ENCODE measurements at places on chromosomes 3 and 15. TPM values are rescaled to one million over a fixed set of nuclear protein-coding genes. Genes with fewer than 3 reads are reported as not detected.

Gene SLC6A1
- total RNA-seq = not detected

Gene CRYBG3
- total RNA-seq = 1.5 TPM

Gene AGBL1
- not detected for total RNA-seq

Gene PP2D1
- total RNA-seq = not detected

Gene FOXB1
- not detected for total RNA-seq

Gene ATP8B4
- total RNA-seq = 0.54 TPM

GRCh38 chr3:151225040-151225975, 22.3 kb upstream of the GPR171 start:
- DNase-seq = no peak

GRCh38 chr15:66006986-66007385, 137.7 kb downstream of the RAB11A start:
- no peak for DNase-seq

- DNase-seq = no peak
These were observed 2.2 kb downstream of the STRA6 start for GRCh38 chr15:74200412-74200815.
